ENCODE measurements at places on chromosomes 2 and 18. TPM values are rescaled to one million over a fixed set of nuclear protein-coding genes. Genes with fewer than 3 reads are reported as not detected.

DNA sequence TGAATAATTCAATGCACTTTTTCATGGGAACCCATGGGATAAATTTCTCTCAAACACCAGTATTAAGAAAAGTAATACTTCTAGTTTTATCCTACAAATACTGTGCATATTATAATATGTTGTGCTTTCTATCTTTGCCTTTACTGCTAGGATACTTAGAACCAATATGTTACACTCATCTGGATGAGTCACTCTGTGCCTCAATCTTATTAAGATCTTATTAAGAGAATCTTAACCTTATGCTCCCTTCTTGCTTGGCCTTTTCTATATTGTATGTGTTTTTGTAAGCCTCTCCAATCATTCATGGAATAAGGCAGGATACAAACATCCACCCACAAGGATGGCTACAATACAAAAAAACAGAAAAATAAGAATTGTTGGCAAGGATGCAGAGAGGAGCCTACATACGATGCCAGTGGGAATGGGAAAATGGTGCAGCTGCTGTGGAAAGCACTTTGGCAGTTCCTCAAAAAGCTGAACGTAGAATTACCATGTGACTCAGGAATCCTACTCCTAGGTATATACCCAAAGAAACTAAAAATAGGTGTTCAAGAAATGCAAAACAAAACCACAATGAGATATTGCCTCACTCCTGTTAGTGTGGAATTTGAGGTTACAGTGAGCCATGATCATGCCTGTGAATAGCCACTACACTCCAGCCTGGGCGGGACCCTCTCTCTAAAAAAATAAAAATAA lies 10.7 kb upstream of the TWSG1 start:
- no peak for DNase-seq

- DNase-seq = peak; percentile 62
These were observed 171.2 kb downstream of the TMEM247 start for GRCh38 chr2:46650556-46651001.

Gene ANO7
- 0.13 TPM for total RNA-seq

Gene TMEM182
- 15.2 TPM for total RNA-seq

All from gastrocnemius medialis (tissue), 4 donors.